ENCODE measurements at places on chromosomes 11 and 22. TPM values are rescaled to one million over a fixed set of nuclear protein-coding genes. Genes with fewer than 3 reads are reported as not detected.

The NLRP14 gene
- 1.0 TPM for polyA plus RNA-seq

DNA sequence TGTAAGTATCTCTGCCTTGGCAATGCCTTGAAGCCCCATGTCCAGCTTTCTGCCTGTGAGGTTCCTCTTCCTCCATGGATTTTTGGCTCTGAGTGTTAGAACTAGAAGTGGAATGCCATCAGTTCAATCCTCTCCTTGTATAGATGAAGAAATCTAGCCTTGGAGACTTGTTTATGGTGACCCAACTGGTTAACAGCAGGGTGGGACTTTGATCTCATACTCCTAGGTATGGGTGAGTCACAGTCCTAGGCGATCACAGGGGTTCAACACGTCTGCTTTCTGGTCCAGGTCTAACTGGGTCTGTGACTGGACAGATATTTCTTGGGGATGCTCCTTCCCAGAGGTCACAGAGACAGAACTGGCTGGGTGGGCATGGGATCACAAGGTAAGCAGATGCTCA lies 9.2 kb upstream of the MTFP1 start:
- DNase-seq = no peak

GRCh38 chr11:70473186-70473872 lies 75.0 kb downstream of the CTTN start:
- no peak for DNase-seq

The EHF gene
- 0.72 TPM for polyA plus RNA-seq

GRCh38 chr11:16380941-16381568 lies 24.7 kb upstream of the SOX6 start:
- no peak for DNase-seq

The TRIM51 gene
- polyA plus RNA-seq = not detected

DNA sequence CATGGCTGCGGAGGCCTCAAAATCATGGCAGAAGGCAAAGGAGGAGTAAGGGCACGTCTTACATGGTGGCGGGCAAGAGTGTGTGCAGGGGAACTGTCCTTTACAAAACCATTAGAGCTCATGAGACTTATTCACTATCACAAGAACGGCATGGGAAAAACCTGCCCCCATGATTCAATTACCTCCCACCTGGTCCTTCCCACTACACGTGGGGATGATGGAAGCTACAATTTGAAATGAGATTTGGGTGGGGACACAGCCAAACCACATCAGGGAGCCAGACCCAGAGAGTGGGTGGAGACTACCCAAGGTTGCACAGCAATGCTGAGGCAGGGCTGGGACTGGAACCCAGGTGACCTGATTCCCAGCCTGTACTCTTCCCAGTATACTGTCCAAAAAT lies 8.6 kb upstream of the TMPRSS6 start:
- DNase-seq = no peak

The SPDYC gene
- not detected for polyA plus RNA-seq

DNA sequence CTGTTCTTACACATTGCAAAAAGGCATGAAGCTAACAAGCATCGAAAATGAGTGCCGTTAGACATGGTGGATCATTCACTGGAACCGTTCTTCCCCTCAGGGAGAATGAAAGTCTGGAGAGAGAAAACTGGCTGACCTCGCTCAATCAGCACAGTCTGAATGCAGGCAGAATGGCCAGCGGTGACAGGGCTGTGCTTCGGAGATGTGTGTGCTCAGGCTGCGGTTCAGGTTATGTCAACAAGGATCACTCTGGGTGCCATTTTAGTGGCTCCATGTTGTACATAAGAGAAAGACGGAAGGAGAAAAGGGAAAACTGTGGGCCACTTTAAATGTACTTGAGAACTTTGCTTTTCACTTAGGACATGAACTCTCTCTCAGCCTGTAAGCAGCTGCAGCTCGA lies 749.8 kb upstream of the ARHGAP42 start:
- no peak for DNase-seq

- no peak for DNase-seq
Observed at GRCh38 chr11:18722293-18722637, 3.7 kb downstream of the IGSF22 start.

DNA sequence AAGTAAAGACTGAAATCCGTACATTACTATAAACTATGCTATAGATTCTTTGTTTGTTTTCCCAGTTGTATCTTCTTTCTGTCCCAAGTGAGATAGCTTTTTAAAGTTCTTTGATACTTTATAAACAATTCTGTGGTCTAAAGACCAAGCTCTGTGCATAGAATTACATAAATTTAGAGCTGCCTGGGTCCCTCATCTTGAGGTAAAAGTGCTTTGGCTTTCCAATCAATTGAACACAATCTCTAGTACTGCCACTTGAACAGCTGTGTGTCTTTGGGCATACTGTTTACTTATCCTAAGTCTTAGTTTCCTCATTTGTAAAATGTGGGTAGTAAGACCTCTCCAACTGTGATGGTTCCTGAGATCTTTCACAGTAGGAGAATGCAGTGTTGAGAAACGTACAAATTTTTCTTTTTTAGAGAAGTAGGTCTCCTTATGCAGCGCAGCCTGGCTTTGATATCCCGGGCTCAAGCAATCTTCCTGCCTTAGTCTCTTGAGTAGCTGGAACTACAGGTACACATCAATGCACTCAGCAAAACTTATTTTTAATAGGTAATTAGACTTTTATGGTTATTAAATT lies 2.5 kb upstream of the EED start:
- DNase-seq = no peak

GRCh38 chr11:85394283-85394682 lies 232.9 kb downstream of the DLG2 start:
- no peak for DNase-seq

- no peak for DNase-seq
Observed at GRCh38 chr11:100910808-100911207, 218.8 kb downstream of the PGR start.

DNA sequence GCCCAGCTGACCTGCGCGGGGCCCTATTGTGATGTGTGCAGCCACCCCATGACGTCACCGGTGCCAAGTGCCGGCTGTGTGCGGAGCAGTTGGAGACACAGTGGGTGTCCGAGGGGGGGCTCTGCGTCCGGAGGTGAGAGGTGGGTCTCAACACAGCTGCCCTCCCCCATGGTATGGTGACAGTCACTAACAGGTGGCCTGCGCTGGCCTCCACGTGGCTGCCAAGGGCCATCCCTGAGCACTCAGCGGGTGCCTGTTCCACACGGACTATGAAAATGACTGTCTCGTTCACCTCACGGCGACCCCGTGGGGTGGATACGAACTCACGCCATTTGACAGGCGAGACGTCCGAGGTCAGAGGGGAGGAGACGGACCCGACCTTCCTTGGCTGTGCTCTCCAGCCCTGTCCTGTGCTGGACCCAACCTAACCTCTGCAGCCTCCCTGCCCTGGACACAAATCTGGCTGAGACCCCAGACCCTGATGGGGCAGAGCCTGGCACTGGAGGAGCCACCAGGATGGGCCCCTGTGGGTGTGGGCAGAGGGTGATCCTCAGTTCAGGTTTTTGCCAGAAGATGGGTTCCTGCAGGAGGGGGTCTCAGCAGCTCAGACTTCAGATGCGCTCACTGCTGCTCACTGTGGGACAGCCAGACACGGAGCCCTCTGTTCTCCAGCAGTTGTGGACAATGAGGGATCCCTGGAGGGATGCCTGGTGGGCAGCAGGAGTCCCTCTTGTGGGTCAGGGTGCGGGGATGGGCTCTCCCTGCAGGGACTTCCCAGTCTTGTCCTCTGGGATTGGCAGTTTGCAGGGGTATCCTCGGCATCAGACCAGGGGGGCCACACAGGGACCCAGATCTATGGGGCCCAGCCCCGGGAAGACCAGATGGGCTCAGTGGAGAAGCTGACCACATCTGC lies 6.3 kb downstream of the HRAS start:
- no peak for DNase-seq

The ANGPTL5 gene
- polyA plus RNA-seq = 0.86 TPM

The DDI1 gene
- not detected for polyA plus RNA-seq

DNA sequence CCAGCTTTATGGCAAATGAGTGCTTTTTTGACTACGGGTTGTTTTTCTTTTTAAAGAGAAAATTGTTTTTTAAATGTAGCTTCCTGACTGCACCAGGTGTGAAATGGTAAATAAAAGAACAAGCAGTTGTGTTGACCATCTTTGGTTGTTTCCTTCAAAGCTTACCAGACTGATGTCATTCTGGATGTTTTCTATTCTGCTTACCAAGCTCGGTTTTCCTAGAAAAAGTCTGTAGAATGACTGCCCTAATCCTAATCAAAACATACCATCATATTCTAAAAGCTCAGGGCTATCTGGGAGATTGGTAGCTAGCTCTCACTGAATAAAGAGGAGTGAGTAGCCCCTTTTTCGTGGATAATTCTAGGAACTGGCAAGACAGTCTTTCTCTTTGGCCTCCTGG lies 77.7 kb downstream of the GAB2 start:
- no peak for DNase-seq
